Ammon's horn (tissue), 1 donor: ENCODE measurements at places on chromosomes 1 and 21.

DNA sequence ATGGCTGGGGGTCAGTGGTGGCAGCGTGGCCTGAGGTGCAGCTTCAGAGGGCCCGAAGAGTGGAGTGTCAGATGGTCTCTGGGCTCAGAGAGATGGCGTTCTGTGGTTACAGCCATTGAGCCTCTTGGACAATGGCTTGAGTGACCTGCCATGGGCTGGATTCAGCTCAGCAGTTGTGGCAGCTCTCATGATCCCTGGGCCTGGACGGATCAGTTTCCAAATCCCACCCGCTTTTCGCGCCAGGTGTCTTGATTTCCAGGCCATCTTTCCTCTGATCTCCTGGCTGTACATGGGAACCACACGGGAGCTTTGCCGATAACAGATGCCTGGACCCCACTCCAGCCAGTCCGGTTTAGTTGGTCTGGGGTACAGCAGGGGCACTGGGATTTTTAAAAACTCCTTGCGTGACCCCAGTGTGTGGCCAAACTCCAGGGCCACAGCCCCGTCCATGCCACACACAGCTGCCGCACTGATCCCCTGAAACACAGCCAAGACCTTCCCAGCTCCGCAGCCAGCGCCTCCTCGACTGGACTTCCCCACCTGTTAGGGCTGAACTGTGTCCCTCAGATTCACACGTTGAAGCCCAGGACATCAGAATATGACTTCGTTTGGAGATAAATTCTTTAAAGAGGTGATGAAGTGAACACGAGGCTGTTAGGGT, 67.9 kb downstream of the ATP5PO start:
- DNase-seq, result no peak

GRCh38 chr1:47853059-47853458, 144.1 kb downstream of the TRABD2B start:
- DNase-seq, result no peak

DNA sequence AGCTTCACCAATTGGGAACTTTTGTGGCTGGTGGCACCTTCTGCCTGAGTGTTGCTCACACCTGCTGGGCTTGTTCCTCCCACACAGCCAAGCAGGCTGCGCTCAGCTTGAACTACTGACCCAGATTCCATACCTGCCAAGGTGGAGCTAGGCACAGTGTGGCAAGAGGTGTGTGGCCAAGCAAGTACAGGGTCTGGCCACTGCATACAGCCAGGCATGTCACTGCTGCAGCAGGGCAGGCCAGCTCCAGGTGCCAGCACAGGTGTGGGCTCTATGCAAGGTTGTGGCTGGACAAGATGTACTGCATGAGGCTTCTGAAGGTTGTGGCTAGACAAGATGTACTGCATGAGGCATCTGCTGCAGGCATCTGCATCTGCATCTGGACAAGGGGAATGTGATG, 1254.8 kb downstream of the AMY1C start:
- DNase-seq, result no peak

GRCh38 chr1:76379506-76379905, 305.0 kb downstream of the ST6GALNAC3 start:
- no peak for DNase-seq
